ENCODE measurements at places on chromosomes 5 and 9.

GRCh38 chr5:138843316-138844124, 31.6 kb downstream of the LRRTM2 start:
- no peak for DNase-seq

DNA sequence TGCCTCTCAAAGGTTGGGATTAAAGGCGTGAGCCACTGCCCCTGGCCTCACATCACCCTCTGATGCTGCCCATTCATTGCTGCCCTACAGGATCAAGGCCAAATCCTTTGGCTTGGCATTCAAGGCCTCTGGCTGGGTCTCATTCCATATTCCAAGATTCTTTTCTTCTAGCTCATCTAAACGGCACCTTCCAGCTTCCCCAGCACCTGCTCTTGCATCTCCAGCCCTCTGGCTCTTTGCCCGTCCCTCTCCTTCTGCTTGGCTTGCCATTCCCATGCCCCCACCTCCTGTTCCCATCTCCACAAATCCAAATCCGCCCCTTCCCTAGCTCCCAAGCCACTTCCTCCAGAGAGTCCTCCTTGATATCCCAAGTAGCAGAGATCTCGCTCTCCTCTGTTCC, 33.1 kb downstream of the CORO2A start:
- no peak for DNase-seq

DNA sequence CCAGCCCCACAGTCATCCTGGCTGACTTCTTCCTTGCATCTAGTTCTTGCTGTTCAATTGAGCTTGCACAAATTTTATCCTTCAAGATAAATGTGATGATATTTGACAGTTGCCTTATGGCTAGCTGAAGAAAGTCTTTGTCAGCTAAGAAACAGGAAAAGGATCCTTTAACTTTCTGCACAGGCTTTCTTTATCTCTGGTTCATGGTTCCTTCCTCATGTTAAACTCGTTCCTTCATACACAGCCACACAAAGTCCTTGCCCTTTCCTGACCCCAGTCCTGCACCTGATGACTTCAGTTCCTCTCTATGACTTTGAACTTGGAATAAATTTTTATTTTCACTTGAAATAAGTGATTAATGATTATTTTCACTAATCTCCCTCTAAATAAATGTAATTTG, 132.5 kb upstream of the PRSS3 start:
- DNase-seq = no peak

GRCh38 chr5:165143741-165144140, 1638.3 kb downstream of the MAT2B start:
- no peak for DNase-seq

DNA sequence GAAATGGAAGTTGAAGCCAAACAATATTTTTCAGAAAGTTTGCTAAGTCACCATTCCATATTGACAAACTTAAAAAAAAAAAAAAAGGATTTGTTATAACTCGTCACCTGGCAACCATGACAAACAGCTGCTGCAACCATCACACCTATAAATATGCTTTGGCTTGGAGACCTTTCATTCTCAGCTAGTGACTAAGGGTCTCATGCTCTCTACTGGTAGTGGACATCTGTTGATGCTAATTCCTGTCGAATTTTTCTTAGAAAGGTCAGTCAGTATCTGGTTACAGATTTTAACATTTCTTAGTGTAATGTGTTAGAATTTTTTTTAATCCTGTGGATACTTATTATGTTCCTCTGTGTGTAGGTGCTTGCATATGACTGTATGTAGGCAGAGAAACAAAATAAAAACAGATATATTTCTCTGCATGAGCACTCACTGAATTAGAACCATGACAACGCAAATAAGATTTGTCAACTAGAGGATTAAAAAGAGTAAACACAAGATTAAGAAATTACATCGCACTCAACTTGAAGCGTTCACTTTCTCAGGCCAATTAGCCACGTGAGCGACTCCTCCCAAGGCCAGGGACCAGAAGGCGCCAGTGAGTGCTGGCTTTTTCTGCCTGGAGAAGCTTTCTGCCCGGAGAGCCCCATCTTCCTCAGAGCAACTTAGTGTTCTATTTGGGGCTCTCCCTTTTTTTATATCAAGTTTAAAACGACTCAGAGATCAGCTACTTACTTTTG, 27.0 kb upstream of the ZNF622 start:
- DNase-seq = no peak

DNA sequence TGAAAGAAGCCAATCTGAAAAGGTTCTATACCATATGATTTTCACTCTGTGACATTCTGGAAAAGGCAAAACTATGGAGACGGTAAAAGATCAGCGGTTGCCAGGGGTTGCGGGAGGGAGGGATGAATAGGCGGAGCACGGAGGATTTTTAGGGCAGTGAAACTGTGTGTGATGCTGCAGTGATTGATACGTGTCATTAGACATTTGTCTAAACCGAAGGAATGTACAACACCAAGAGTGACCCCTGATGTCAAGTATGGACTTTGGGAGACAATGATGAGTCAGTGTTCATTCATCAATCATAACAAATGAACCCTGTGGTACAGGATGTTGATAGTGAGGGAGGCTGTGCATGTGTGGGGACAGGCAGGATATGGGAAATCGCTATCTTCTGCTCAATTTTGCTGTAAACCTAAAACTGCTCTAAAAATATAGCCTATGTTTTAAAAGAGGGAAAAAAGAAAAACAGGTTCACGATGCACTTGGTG, 34.4 kb downstream of the ERGIC1 start:
- DNase-seq = no peak

GRCh38 chr5:32586276-32586599, 881 bp downstream of the SUB1 start:
- DNase-seq = no peak

DNA sequence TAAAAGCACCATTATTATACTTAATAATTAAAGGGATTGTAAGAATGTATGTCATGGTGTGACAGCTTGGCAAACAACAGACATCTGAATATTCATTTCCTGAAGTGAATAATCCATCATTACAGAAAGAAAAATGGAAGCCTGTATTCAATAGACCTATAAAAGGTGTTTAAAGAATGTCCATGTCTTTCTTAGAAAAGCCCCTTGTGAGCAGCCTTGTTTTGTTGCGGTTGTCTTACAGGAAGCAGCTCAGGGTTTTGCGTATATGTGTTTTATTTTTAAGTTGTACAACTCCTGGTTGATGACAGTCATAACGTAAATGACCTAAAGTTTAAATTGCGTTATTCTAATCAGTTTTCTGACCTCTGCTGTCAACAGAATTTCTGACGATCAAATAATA, 53.8 kb downstream of the CAST start:
- DNase-seq = no peak

- peak; percentile 45 for DNase-seq
Observed at GRCh38 chr5:158812408-158812807, 287.3 kb downstream of the EBF1 start.

GRCh38 chr5:135569755-135570452, 8.9 kb downstream of the CXCL14 start:
- DNase-seq = no peak

GRCh38 chr5:142834504-142834903, 64.3 kb downstream of the ARHGAP26 start:
- no peak for DNase-seq

DNA sequence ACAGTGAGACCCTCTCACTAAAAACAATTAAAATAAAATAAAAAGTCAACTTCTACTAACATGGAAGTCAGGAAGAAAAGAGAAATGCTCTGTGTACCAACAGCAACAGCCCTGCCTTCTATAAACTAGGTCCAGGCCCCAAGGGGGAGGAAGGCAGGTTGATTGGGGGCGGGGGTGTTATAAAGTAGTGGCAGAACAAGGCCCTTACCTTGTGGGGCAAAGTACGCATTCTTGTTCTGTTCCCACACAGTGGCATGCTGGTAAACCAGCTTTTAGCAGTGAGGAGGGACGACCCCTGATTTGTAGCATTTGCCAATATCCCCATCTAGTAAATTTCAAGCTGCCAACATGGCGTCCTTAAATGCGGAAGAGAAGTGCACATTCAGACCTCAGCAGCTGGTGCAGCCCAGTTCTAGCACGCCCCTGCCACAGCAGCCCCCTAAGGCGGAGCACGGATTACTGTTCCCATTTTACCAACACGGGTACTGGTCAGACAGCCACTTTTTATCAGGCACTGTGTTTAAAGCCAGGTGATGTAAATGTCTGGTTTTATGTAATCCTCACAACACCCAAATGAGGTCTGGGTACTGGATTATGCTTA, 69.5 kb downstream of the GTF3C4 start:
- no peak for DNase-seq

DNA sequence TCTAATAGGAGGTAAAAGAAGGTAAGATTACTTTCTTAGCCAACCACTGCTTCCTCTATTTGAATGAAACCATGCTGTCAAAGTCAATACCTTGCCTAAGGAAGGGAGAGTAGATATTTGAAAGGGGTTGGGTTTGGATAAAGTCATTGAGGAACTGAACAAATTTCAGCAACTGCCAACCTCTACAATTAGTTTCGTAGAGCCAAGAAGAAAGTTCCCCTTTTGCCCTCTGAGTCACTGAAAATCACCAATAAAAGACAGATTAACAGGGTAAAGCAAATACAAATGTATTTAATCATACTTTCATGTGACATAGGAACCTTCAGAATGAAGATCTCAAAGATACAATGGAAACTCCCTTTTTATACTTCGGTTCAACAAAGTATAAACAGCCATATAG, 615.7 kb downstream of the GABRG2 start:
- DNase-seq = no peak

DNA sequence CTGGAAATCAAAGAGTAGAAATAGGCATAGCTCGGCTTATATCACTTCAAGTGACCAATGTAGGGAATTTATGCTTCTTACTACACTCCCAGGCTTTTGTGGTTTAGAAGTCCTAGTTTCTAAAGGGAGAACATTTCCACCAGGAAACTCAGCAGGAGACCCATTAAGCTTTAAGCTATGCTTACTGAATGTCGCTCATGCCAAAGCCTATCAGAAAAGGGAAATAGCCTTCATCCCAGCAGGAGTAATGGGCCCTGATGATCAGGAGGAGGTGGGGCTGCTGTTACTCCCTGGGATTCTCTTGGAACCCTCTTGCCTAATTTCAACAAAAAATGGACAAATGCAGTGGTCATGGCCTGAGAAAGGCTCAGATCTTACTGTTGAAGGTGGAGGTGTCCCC, 54.5 kb upstream of the SEMA6A start:
- DNase-seq = no peak

GRCh38 chr5:76715736-76716455, at the start of gene F2R:
TSS of gene F2R (plus strand) at chr5:76716126. CDS start at chr5:76716308, 182 bp downstream.
- peak; percentile 79 for DNase-seq

GRCh38 chr5:159874263-159874662, 42.0 kb upstream of the ADRA1B start:
- no peak for DNase-seq

GRCh38 chr5:39057734-39058133, 16.5 kb downstream of the RICTOR start:
- DNase-seq = no peak

- no peak for DNase-seq
Observed at GRCh38 chr9:93965830-93966577, 10.8 kb upstream of the BARX1 start.

- no peak for DNase-seq
Observed at GRCh38 chr5:81768935-81769452, 18.1 kb upstream of the SSBP2 start.

DNA sequence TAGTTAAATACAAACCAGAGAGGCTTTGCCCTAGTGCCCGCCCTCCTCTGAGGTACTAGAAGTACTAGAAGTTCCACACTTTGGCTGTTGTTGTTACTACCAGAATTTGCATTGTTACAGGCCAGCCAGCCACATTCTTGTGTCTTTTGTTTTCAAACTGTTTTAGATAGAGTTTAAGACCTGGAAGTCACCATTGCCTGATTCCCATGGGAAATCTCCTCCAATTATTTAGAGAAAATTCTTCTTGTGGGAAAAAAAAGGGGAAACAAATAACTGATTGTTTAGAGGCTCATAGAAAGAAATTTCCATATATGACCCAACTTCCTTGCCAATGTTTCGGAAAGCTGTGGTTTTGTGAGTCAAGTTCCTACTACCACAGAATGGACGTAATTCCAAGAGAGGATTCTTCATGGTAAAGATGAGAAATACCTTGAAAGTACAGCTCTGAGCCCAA, 252.2 kb downstream of the GOLPH3 start:
- DNase-seq = no peak

DNA sequence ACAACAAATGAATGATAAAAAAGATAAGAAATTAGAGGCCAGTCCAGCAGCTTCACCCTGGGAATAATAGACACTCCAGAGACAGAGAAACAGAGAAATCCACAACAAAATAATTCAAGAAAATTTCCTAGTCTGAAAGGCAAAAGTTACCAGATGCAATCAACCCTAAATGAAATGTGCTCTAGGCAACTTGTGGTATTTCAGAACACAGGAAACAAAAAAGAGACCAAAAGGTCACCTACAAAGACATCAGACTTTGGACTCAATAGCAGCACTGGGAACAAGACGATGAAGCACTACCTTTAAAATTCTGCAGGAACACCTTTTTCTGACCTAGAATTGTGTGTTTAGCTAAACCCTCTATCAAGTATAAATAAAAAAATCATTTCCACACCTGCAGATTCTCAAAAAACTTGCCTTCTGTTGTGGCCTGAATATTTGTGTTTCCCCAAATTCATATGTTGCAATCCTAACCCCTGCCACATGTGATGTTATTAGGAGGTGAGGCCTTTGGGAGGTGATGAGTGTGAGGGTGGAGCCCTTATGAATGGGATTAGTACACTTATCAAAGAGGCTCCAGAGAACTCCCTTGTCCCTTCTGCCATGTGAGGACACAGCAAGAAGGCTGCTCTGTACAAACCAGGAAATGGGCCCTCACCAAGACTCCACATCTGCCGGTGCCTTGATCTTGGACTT, 5.9 kb upstream of the MAPK9 start:
- no peak for DNase-seq

DNA sequence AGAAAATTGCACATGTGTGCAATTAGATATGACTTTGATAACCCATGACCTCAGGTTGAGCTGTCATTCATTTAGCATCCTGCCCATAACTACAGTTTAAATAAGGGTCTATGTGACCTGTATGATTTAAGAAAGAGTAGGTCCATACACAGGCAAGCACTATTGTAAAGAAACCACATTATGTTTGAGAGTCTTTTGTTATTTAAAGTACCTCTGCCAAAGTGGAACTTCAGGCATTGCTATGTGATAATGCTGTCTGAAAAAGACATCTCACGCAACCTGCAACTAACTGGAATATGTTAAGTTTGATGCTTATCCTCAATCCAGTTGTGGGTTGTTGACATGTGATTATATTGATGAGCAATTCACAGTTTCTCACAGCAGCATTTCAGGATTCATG, 317.0 kb downstream of the TMEM161B start:
- DNase-seq = no peak

All from left hindlimb (tissue), 1 donor.